Left cardiac atrium (tissue), 4 donors: ENCODE measurements at places on chromosomes 16 and 17.

DNA sequence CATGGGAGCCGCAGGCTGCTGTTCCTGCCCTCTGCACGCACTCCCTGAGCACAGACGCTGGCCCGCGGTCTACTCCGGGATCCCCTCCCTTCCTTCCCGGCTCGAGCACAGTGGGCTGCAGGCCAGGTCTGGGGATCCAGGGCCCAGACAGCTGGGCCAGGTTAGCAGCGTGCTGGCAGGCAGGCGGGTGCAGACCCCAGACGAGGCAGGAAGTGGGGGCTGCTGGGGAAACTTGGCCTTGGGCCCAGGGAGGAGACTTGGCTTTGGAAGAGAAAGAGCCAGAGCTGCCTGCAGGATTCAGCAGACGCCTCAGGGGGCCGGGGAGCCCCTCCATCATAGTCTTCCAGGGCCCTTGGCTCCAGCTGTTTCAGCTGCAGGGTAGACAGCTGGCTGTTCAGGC is 30.2 kb upstream of the ABCC3 start:
- peak; percentile 86 for DNase-seq

GRCh38 chr17:3724378-3725077 is 825 bp downstream of the HASPIN start:
- DNase-seq = no peak

DNA sequence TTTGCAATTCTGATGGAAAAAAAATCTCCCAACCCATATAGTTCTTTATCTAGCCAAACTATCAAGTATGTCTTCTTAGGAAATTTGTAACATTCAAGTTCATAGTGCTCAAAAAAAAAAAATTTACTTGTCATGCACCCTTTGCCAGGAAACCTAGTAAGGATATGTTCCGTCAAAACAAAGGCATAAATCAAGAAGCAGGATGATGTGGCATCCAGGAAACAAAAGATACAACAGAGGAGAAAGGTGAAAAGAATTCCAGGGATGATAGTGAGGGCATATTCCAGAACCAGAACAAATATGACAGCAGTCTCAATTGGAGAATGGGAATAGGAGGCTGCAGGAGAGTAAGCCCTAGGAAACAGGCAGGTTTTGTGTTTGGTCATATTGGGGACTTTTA is 104.6 kb downstream of the SPAG9 start:
- no peak for DNase-seq

DNA sequence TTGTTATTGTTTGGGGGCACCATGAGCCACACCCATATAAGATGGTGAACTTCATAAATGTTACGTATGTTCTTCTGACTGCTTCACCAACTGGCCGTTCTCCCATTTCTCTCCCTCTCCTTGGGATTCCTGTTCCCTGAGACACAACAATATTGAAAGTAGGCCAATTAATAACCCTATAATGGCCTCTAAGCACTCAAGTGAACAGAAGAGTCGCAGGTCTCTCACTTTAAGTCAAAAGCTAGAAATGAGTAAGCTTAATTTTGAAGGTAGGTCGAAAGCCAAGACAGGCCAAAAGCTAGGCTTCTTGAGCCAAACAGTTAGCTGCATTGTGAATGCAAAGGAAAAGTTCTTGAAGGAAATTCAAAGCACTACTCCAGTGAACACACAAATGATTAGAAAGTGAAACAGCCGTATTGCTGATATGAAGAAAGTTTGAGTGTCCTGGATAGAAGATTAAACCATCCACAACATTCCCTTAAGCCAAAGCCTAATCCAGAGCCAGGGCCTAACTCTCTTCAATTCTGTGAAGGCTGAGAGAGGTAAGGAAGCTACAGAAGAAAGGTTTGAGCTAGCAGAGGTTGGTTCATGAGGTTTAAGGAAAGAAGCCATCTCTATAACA is 25.8 kb downstream of the HLF start:
- DNase-seq = no peak

DNA sequence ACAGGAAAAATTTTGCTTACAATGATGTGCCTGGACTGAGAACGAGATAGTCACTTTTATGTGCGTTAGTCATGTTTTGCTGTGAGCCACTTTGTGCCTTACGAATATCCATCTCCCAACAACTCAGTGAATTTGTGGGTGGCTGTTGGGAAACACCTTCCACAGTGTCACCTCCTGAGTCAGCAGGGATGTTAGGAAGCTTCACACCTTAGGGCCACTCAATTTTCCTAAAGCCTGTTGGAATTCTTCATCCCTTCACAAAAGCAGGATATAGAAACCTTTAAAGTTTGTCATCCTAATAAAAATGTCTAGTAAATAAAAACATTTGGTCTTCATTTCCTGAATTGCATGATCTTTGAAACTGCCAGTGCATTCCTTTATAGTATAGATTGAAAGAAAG is 4.3 kb upstream of the KRTAP3-1 start:
- DNase-seq = no peak

DNA sequence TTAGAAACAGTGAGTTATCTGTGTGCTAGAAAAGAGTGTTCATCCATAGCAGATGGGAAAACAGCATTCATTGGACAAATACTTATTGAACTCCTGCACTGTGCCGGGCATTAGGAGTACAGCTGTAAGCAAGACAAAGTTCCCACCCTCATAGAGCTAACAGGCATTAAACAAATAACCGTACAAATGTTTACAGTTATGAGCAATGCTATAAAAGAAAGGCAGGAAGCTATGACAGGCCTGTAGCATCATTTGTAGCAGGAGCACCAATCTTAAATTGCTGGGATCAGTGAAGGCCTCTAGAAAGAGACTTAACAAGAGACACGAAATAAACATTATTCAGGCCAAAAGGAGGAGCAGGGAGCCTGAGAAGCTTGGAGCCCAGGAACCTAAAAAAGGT is 15.6 kb downstream of the SDR42E1 start:
- DNase-seq = no peak

DNA sequence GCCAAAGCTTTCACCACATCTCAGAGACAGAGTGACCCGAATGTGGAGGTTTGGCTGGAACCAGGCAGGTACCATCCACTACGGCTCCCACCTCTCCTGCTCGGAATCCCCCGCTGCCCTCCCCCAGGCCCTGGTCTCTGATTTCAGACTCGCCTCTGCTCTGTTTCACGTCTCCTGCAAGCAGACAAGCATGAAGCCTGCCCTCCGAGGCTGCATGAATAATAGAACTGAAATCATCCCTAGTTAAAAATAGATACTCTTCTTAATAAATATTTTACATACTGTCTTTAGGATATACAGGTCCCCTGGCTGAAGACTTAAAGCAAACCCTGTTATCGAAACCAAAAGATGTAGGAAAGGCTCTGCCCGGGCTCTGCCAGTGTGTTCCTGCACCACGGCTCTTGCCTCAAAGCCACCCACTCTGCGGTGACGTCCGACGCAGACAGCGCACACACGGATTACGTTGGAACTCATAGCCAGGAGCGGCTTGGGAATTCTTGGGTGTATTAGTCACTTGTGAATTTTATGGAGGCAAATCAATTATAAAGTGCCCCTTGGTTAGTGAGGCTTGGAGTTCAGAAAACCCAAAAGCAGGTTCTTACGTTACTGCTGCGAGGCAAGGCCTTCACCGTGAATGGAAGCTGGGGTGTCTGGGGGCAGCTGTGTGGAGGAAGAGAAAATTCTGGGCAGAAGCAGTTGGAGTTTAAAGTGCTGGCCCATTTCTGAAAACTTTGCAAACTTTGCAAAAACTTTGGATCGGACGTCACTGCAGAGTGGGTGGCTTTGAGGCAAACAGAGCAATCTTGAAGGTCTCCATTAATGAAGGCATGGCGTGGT is 25.6 kb upstream of the NPTX1 start:
- no peak for DNase-seq

GRCh38 chr17:6523330-6523729 is 33.0 kb downstream of the PITPNM3 start:
- no peak for DNase-seq

- DNase-seq = no peak
Measured at GRCh38 chr17:149231-149630, 11.9 kb downstream of the SCGB1C2 start.

- peak; percentile 46 for DNase-seq
Measured at GRCh38 chr17:57523926-57524632, 221.0 kb downstream of the CCDC182 start.

- DNase-seq = no peak
Measured at GRCh38 chr17:4980644-4981216, 6.7 kb downstream of the CAMTA2 start.

GRCh38 chr17:74677558-74678466 is 34.9 kb downstream of the CD300LF start:
- peak; percentile 68 for DNase-seq

DNA sequence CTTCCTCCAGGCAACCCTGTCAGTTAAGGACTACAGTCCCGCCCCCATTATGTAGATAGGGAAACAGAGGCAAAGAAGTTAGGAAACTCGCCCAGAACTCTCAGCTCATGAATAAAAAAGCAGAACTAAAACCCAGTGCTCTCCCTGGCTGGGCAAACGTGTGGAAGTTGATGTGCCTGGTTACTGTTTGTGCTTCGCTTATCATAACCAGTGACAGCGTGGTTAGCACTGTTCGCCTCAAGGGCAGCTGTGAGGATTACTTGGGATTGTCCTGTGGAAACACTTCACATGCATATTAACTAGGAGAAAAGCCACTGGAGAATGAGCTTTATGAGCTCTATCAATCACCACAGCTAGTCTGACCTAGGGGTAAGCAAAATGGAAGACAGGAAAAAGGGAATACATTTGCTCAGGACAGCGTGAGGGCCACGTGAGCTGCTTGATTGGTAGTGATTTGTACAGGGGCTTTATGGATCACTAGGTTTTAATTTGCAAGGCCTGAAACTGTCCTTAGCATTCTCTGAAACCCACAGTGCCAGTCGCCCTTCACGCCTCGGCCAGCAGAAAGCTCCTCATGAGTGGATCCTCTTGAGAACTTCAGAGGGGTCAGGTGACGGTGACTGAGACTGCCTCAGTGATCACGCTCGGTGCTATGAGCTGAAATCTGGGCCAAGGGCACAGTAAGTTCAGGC is 19.9 kb downstream of the CYB5D2 start:
- DNase-seq = no peak

GRCh38 chr17:46003907-46004748 is 5.1 kb downstream of the STH start:
- peak; percentile 39 for DNase-seq

- no peak for DNase-seq
Measured at GRCh38 chr16:11665071-11665491, 3.2 kb upstream of the SNN start.

- no peak for DNase-seq
Measured at GRCh38 chr17:31488982-31489294, 97.5 kb downstream of the RAB11FIP4 start.

DNA sequence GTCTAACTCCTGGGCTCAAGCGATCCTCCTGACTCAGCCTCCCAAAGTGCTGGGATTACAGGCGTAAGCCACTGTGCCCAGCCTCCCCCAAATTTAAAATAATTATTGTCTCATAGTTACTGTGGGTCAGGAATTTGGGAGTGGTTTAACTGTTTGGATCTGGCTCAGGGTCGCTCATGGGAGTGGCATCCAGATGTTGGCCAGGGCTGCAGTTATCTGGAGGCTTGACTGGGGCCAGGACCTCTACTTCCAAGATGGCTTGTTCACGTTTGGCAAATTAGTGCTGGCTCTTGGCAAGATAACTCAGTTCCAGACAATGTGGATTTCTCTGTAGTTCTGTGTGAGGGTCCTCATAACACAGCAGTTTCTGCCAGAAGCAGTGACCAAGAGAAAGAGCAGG is 8.0 kb downstream of the TEN1 start:
- DNase-seq = no peak

- DNase-seq = peak; percentile 25
Measured at GRCh38 chr17:28369684-28370034, 448 bp downstream of the VTN start.

GRCh38 chr16:52103791-52104190 is 443.2 kb downstream of the TOX3 start:
- no peak for DNase-seq

GRCh38 chr17:17391668-17392370 is 85.0 kb upstream of the MED9 start:
- no peak for DNase-seq

- DNase-seq = no peak
Measured at GRCh38 chr16:81465375-81465943, 20.9 kb downstream of the CMIP start.

DNA sequence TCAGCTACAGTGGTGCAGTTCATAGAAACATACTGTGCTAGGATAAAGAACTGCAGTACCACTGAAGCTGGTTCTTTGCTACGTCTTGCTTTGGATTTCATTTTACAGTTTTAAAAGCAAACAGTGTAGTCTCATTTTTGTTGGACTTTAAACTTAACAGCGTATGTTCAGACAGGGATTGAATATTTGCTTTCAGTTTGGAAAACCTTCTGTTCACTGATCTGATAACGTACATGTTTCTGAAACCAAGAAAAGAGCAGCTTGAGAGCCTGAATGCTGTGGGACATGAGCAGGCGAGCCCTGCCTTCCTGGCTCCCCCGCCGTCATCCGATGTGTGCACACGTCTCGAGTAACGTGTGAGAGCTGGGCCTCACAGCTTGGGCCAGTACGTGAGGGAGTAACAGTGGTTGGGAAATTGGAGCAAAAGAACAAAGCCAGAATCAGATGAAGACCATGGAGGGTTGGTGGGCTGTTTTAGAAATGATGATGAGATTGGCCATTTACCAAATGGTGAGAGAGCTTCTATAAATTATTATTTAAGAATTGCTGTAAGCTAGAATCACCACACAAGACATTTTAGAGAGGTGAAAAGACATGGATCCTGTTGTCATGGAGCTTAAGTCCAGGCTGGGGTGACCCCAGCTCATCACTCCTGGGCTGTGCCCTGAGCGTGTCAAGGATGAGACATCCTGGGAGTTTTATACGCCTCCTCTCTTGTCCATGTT is 20.8 kb upstream of the CLEC18C start:
- DNase-seq = peak; percentile 22

GRCh38 chr17:81396722-81397313 is 1.6 kb downstream of the BAHCC1 start:
- peak; percentile 64 for DNase-seq

DNA sequence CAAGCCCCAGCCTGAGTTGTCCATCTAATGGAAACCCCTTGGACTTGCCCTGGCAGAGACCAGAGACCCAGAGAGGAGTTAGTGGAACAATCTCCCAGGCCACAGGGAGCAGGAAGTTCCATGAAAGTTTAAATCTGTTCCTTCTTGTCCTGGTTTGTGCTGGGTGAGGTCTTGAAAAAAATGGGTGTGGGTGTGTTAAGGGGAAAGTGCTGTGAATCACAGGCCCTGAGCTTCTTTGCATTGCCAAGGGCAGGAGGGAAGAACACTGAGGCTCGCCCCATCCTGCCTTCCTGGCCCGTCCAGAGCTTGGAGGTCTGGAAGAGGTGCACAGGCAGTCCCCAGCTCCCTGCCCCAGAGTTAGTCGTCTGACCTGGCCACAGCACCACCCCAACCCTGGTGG is 2.3 kb downstream of the ADORA2B start:
- DNase-seq = no peak

DNA sequence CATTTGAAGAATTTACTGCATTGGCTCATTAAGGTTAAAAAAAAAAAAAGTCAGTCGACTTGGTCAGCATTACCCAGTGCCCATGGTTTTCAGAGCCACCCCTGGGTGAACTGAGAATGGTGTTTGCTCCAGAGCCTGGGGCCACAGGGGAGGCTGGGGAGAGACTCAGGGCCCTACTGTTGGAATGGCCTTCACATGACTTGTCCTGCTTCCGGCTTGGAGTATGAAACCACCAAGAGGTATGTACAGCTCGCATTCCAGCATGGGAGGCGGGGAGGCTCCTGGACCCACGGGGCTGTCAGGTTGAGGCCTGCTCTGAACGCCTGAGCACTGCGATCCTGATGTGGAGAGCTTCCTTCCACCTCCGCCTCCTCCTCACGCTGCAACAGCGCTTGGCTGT is 36.8 kb downstream of the MSI2 start:
- no peak for DNase-seq
